ENCODE measurements at places on chromosomes 3 and 15. TPM values are rescaled to one million over a fixed set of nuclear protein-coding genes. Genes with fewer than 3 reads are reported as not detected.
A peak's percentile ranks its signal among the peaks of the same experiment; 100 is the strongest.

Gene GPR171
- total RNA-seq = not detected

Gene UROC1
- not detected for total RNA-seq

- DNase-seq = no peak
These were observed 22.7 kb upstream of the DOCK3 start for GRCh38 chr3:50651920-50652529.

- peak; percentile 88 for DNase-seq
These were observed at the start of gene MYLK for GRCh38 chr3:123884203-123884831. MYLK (minus strand) TSS chr3:123884332; CDS start chr3:123793841, 90,491 bp downstream.

GRCh38 chr3:10408680-10409079, 87.8 kb upstream of the SEC13 start:
- DNase-seq = no peak

DNA sequence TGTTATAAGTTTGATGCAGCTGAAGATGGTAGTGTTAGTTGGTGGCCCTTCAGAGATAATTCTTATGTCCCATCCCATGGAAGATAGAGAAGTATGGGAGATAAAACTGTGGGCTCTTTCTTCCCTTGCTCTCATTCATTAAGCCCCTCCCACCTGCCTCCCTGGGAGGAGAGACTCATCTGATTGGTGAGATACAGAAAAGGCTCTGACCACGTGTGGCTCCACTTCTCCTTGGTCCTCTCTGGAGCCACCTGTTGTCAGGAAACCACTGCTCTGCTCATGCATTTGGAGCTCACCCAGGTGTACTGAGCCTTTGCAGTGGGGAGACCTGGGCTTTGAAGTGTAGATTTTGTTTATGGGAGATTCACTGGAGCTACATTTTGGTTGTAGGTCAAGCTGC, 293.2 kb upstream of the RASGRP1 start:
- DNase-seq = no peak

- DNase-seq = no peak
These were observed 712.0 kb downstream of the NAALADL2 start for GRCh38 chr3:175571096-175571495.

Gene SYNPR
- total RNA-seq = 0.16 TPM

Gene EOMES
- total RNA-seq = not detected

DNA sequence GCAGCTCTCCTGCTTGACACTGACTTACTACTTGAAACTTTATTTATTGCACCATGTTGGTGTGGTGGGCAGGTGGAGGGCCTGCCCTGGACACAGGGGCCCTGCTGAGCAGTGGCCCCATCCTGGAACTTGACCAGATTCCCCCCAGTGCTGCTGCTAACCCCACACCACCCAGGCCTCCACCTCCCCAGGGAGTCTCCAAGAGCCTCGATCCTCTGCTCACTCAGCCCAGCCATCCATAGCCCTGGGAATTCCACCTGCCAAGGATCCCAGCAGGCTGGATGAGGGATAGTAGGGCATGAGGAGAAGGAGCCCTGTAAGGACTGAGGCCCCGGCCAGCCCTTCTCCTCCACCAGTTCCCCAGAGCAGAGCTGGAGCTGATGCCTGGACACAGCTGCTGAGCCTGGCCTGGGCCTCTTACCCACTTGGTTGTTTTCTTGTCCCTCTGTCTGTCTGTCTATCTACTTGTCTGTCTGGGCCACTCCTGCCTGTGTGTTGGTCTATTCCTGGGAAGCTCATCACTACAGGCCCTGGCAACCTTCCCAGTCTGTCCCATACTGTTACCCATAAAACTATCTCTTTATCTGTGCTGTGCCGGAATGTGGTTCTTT, 2.8 kb downstream of the CHAC1 start:
- no peak for DNase-seq

DNA sequence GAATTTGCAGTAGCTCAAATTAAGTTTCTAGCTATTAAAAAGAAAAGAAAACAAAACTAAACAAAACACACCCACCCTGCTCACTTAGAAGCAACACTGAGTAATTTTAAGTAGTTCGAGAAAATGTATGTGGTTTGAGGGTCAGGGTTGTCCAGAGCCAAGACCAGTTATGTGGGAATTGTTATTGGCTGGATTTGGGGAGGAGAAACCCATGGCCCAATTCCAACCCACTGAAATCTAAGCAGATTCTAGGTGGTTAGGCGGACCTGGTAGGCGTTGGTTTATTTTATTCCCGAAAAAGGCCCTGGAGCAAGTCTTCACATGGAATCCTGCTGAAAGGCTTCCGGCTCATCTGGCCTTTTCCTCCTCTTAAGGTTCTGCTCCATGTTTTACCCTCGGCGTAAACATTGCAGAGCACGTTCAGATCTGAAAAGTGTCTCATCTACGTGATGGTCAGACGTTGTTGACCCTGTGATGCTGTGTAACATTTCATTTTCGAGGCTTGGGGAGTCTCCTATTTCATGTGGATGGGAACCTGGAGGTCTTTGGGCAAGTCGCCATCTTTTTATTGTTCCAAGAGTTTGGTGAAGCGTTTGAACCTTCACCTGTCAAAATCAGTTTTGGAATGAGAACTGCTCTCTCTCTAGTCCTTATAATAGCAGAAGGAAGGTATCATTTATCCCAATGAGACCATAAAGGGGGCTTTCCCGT, 64.0 kb downstream of the FLNB start:
- no peak for DNase-seq
